ENCODE measurements at places on chromosomes 5 and 9.

- DNase-seq = no peak
Observed at GRCh38 chr5:464446-464842, 21.5 kb downstream of the EXOC3 start.

GRCh38 chr5:14184082-14184481 lies 40.9 kb downstream of the TRIO start:
- DNase-seq = no peak

DNA sequence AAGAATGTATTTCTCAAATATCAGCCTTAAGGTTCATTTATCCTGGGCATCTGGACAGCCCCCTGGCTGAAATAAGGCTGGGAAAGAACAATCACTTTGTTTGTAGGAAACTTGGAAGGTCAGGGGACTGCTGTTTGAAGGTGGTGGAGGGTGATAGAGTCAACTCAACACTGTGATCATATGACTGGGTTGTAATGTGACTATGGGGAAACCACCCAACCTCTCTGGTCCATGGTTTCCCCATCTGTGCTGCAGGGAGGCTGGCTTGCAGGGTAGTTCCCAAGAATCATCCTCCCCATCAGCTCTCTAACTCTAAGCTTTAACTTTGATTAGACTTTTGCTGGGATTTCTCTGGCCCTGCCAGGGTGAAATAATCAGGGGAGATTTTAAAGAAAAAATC lies 10.0 kb downstream of the INSYN2B start:
- no peak for DNase-seq

GRCh38 chr9:107737987-107738743 lies 248.6 kb upstream of the KLF4 start:
- DNase-seq = no peak

- DNase-seq = no peak
Observed at GRCh38 chr5:162410365-162410764, 342.8 kb downstream of the GABRG2 start.

DNA sequence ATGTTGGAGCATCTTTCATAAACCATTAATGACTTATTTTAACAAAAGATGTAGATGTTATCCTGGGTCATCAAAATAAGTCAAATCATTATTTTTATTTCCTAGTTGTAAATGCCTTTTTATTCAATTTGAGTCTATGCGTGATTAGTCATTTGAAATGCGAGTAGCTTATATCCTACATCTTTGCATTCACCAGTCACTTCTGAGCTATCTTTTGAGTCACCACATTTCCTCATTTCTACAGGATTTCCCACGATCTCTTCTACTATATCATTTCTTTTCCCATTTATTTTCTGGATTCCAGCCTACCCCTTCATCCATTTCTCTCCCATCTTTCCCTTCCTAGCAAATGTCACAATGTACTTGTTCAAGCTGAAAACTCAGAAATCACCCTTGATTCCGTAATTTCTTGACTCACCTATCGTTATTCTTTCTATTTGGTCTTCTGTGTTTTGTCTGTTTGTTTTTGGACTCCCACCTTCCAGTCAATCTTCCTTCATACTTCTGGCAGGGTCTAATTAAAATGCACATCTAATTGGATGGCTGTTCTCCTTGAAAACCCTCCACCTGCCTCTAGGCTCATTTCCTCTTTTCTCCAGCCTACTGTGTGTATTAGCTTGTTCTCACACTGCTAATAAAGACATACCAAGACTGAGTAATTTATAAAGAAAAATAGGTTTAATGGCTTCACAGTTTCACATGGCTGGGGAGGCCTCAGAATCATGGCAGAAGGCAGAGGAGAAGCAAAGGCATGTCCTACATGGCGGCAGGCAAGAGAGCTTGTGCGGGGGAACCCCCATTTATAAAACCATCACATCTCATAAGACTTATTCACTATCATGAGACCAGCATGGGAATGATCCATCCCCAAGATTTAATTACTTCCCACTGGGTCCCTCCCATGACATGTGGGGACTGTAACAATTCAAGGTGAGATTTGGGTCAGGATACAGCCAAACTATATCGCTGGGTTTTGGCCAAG lies 112.4 kb downstream of the MEF2C start:
- no peak for DNase-seq

DNA sequence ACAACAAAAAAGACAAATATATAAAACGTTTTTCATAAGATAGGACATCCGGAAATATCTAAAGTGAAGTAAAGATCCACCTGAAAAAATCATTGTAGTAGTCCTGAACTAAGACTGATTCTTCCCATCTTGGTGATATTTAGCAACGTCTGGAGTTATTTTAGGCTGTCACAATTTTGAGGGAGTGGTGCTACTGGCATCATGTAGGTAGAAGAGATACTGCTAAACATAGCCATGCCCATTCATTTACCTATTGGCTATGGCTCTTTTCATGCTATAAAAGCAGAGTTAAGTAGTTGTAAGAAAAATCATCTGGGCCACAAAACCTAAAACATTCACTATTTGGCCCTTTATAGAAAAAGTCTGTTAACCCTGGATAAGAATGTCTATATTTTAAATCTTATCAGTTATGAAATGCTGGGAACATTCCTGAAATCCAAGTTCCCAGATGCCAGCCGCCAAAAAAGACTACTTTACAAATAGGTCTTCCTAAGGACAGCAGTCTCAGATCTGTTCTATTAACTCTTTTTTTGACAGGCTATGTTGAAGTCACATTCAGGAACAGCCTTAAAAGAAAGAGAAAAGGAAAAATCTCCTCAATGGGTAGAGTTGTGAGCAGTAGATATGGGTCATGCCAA lies 27.0 kb downstream of the RAPGEF6 start:
- DNase-seq = no peak

GRCh38 chr9:83307066-83307724 lies 231.0 kb downstream of the FRMD3 start:
- no peak for DNase-seq

GRCh38 chr9:15927161-15927560 lies 374.3 kb downstream of the CCDC171 start:
- no peak for DNase-seq

DNA sequence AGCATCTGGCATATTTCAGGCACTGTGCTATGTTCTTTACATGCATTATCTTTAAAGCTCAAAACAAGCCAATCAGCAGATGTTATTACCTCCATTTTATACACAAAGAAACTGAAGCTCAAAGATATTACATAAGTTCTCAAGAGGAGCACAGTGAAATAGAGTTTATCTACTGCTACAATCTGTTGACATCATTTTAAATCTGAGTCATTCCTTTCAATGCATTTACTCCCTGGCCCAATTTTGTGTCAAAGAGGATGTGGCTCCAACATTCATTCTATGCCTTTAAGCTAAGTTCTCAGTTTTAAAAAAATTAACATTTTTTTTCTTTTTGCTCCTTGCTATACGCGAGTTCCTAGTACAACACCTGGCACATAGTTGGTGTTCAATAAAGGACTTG lies 486.3 kb upstream of the ZNF462 start:
- no peak for DNase-seq

GRCh38 chr9:37464006-37464405 lies 1.2 kb downstream of the ZBTB5 start:
- no peak for DNase-seq

- DNase-seq = no peak
Observed at GRCh38 chr9:73229543-73229942, 77.9 kb downstream of the ANXA1 start.

DNA sequence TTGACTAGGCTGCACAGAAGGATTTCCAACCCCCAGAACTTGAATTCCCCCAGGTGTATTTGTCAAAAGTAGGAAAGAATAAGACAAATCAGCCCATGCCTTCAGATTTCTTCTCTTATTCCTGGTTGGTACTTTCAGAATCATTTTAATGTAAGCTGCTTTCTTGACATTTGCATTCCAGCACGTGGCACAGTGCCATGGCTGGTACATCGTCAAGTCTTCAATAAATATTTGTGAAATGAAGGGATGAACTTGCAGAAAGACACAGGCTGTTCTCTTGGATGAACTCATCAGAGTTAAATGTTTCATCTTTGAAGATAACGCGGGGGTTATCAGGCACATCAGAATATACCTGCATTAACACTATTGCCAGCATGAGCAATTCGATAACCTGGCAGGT lies 14.5 kb downstream of the KCNIP1 start:
- no peak for DNase-seq

DNA sequence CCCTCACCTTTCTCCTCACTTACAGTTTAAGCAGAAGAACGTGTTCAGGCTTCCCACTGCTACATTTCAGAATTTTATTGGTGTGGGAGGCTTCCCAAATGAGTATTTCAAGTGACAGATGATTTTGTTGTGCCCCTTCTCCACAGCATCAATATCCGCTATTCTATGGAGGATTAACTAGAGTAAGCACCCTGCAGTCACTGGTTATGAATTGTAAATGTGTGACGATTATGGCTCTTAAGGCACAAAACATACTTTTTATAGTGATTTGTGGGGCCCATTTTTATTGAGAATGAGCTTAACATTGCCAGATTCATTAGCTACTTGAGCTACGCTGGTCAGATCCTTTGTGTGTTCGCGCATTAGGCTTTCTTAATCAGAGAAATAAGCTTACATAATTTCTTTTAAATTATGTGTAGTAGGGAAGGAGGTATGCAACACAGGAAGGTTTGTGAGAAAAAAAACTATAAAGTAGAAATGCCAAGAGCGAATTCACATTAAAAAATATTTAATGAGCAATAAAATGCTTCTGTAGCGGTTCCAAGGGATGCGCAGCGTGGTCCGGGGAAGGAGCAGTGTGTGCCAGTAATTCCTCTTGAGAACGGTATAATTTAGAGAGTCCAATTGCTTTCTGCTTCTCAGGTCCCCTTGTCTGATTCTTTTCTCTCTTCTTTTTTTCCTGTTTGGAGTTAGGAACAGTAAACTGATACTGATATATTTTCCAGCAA lies 2380.4 kb downstream of the MAT2B start:
- no peak for DNase-seq

- DNase-seq = no peak
Observed at GRCh38 chr9:78664370-78664769, 367.4 kb downstream of the PSAT1 start.

GRCh38 chr5:140143521-140144258 lies 18.0 kb downstream of the IGIP start:
- no peak for DNase-seq

DNA sequence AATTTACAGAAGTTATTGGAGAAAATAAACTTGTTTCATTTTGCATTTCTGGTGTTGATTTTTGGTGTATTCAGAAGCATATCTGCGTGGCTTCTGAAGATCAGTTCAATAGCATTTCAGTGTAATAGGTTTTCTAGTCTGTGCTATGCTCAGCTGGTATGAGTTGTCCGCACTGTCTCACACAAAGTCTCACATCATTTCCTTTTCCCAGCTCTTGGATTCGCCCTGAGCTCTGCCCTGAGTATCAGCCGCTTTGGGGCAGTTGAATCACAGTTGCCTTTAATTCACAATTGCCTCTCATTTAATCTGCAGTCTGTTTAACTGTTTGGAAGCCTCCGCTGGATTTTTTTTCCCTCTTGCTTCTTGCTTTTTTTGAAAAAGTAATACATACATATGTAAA lies 6.4 kb upstream of the TTC23L start:
- DNase-seq = no peak

DNA sequence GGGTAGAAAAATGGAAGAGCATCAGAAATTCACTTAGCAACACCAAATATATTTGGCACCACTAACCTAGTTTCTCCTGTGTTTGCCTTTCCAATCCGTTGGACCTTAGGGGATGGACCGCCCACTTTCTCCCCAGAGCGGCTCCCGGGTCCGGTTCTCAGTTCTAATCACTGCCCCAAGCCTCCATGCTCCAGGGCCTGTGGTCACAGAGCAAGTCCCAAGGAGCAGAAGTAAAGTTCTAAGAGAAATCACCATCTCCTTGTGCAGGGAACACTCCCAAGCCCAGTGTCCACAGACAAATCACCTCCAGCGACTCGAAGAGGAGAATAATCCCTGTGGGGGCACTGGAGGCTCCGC lies 728 bp upstream of the SLC1A1 start:
- DNase-seq = no peak

DNA sequence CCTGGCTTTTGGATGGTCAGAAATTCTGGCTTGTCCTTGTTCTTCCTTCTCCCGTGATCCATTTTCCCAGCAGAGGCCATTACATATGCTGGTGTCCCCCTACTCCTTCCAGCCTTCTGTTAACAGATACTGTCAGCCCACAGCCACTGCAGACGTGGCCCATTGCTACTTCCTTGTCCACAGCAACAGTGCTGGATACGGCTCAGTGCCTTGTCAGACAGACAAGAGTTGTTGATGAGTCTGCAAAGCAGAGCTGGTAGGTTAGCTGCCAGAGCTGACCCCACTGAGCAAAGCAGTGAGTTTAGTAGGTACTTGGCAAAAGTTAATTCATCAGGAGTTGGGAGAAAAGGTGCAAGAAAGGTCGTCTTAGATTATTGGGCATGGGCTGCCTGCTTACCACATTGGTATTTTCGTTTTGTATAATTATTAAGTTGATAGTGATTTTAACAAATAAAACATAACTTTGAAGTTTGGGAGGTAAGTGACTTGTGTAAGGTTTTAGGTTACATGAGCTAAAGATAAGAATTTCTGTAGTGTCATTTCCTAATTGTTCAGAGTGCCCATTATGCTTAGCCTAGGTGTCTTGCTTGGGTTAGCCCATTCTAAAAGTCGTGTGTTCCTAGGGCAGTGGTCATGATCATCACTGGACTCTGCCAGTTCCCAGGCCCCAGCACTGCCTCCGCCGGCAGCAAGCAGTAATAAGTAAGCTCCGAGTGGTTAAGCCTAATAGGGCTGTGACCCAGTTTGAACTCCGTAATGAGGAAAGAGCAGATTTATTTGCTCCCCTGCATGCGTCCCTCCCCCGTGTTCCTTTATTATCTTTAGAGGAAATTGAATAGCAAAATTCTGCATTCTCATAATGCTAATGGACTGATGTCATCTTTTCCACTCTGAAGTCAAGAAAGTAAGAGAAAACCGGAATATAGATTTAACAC lies 292.0 kb downstream of the FANCC start:
- no peak for DNase-seq

GRCh38 chr5:44389090-44389822 lies at the start of gene FGF10:
Gene FGF10, minus strand, starts transcription at chr5:44389420. Its CDS starts 738 bp downstream, at chr5:44388682.
- DNase-seq = no peak

DNA sequence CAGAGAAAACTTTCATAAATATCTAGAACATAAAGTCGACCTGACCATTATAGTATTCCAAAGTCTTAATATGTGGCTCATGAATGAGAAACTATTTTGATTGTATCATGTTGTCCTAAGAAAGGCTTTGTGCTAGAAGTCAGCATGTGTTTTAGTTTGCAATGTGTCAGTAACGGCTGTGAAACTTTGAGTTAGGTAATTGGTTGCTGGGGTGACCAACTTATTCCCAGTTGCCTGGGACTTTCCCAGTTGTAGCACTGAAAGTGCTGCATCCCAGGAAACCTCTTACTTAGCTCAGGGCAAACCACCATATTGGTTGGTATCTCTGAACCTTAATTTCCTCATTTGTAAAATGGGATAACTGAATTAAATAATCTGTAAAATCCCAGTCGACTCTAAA lies 114.6 kb upstream of the SLC12A2 start:
- DNase-seq = no peak

All from T follicular helper cell (primary cell).